ENCODE measurements at places on chromosomes 1 and 21.

- peak; percentile 61 for DNase-seq
Measured at GRCh38 chr1:3772715-3773571, at the start of gene SMIM1. SMIM1 (plus strand) TSS chr1:3772749; CDS start chr1:3775374, 2,625 bp downstream.

DNA sequence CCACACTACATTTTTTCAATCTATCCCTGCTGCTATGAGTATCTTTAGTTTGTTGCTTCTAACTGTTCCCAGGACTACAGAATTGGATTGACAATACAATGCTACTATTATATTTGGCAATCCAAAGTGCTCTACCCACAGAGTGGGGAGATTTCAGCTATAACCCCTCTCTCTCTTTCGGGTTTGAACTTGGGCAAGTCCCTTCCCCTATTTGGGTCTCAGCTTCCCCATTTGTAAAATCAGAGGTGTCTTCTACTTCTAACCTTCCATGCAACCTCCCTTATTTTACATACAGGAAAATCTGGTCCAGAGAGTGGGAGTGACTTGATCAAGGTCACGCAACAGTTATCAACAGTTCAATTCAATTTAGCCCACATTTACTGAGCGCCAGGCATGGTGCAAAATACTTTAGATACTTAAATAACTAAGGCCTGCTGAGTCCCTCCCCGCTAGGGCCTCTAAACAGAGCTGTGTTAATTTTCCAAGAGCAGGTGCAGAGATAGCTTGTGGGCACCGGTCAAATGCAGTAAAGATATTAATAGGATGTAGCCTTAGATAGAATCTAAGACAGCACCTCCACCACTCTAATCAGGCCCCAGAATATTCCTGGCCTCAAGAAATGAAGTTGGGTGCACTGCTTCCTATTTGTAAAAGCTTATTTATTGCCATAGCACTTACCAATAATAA is 9.4 kb upstream of the GPX7 start:
- no peak for DNase-seq

- no peak for DNase-seq
Measured at GRCh38 chr1:67883069-67883468, 49.8 kb upstream of the GNG12 start.

DNA sequence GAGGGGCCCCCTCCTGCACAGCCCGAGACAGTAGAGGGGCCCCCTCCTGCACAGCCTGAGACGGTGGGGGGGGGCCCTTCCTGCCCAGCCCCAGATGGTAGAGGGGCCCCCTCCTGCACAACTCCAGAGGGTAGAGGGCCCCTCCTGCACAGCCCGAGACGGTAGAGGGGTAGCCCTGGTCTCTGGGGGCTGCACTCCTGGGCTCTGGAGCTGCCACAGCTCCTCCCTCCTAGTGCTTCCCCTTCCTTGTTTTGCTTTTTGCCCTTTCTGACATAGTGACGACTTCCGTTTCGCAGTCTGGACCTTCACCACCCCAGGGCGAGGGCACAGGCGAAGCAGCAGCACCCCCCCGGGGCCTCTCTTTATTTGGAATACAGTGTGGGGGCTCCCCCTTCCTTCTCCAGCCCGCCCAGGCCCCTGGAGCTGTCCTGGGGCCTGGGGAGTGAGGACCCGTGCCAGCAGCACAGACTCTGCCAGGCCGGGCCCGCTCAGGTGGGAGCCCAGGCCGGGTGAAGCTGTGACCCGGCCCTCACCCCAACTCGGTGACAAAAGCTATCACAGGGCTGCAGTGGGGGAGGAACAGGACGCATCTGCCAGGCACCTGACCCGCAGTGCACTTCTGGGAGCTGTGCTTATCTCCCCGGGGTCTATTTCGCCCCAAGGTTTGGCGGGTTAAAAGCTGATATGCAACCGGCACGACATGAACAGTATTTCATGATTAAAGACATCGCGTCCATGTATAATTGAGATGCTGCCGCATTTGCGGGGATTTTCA is 1.1 kb upstream of the PRXL2B start:
- DNase-seq = no peak

- DNase-seq = no peak
Measured at GRCh38 chr1:180973369-180973768, 49.3 kb downstream of the STX6 start.

- DNase-seq = no peak
Measured at GRCh38 chr1:33424205-33424604, 6.7 kb downstream of the PHC2 start.

DNA sequence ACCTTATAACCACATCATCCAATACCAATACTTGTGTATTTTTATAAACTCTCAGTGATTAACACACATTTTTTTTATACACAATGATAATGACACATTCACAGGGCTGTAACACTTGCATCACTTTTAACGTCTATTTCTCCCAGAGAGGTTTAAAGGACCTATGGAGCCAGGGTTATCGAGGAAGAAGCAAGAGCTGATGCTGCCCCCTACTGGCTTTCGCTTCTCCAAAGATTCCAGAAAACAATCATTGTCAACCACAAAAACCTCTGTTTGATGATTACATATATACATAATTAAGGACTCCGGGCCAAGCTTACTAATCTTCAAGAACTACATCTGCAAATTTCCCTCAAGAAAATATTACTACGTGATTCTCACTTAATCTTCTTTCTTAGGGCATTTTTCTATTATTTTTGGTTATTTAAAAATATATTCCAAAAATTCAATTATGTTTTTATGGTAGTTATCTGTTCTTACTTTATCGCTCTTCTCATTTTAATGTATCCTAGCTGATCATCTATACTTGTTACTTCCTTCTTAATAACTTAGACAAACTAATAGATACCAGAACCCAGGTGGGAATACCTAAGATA is 214.5 kb downstream of the VAV3 start:
- DNase-seq = peak; percentile 66

- DNase-seq = no peak
Measured at GRCh38 chr21:43273016-43273707, 104.4 kb downstream of the CRYAA start.

GRCh38 chr21:28487455-28488070 is 505.1 kb downstream of the LTN1 start:
- no peak for DNase-seq

- DNase-seq = no peak
Measured at GRCh38 chr1:220291580-220291979, 19.3 kb upstream of the RAB3GAP2 start.

GRCh38 chr21:34669149-34669879 is 520 bp downstream of the CLIC6 start:
- DNase-seq = peak; percentile 66

DNA sequence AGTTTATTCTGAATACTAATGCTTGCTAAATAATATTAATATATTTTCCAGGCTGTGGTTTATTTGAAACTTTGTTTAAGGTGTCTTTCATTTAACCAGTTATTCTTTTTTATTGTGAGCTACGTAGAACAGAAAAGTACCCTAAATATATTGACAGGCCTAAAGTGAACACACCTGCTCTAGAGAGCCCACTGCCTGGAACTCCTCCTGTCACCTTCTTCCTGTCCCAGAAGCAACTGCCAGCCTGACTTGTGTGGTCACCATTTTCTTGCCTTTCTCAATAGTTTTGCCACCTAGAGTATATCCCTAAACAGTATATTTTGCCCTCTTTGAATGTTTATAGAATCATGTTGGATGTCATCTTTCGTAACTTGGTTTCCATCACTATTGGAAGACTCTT is 48.5 kb downstream of the SCCPDH start:
- DNase-seq = no peak

DNA sequence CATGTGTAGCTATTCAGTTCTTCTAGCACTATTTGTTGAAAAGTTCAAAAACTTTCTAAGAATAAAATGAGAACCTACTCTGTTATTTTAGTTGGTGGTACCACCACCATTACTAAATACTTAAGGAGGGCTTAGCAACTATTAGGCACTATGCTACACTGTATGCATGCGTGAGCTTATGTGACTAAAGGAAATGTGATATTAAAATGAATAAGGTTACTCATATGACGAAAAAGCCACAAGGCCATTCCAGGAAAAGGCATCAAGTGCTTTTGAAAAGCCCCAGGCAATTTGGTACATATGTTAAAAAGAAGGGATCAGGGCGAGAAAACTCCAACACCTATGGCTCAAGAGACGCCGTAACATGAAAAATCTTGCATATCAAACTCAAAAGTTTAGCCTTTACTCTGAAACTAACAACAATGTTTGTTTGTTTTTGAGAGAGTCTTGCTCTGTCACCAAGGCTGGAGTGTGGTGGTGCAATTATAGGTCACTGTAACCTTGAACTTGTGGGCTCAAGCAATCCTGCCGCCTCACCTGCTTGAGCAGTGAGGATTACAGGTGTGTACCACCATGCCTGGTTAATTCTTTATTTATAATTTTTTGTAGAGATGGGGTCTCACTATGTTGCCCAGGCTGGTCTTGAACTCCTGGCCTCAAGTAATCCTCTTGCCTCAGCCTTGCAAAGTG is 42.5 kb downstream of the EPRS1 start:
- no peak for DNase-seq

DNA sequence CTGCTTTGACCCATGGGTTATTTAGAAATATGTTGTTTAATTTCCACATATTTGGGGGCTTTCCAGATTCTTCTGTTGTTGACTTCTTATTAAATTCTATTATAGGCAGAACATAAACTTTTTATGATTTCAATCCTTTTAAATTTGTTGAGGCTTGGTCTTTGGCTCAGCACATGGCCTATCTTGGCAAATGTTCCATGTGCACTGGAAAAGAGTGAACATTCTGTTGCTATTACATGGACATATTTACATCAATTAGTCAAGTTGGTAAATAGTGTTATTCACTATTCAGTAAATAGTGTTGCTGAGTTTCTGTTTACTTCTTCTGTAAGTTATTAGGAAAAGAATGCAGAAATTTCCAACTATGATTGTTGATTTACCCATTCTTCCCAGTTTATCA is 75.4 kb downstream of the ETS2 start:
- no peak for DNase-seq

GRCh38 chr1:80349218-80349617 is 1342.7 kb upstream of the ADGRL4 start:
- DNase-seq = no peak

GRCh38 chr1:7811476-7811875 is 27.4 kb downstream of the PER3 start:
- DNase-seq = no peak

DNA sequence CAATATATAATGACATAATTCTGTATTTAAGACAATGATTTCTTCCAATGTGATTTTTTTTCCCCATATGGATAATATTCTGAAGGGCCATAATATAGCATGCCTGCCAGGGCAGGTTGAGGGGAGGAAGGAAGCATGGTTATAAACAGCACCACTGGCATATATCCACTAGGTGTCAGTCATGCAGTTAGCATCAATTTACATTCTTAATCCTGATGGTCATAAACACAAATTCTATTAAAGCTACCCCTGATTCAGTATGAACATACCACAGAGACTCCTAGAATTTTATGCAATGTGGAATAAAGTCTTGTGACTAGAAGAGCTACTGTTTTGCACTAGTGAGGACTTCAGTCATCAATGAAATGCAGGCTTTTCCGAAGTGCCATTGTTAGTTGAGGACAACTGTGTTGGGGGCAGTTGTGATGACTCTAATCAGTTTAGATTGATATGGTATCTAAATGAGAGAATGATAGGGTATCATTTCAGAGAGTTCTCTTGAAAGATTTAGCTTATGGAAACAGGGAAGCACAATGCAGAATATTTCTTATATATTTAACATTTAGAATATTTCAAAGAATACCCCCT is 342.7 kb upstream of the NR5A2 start:
- DNase-seq = no peak

DNA sequence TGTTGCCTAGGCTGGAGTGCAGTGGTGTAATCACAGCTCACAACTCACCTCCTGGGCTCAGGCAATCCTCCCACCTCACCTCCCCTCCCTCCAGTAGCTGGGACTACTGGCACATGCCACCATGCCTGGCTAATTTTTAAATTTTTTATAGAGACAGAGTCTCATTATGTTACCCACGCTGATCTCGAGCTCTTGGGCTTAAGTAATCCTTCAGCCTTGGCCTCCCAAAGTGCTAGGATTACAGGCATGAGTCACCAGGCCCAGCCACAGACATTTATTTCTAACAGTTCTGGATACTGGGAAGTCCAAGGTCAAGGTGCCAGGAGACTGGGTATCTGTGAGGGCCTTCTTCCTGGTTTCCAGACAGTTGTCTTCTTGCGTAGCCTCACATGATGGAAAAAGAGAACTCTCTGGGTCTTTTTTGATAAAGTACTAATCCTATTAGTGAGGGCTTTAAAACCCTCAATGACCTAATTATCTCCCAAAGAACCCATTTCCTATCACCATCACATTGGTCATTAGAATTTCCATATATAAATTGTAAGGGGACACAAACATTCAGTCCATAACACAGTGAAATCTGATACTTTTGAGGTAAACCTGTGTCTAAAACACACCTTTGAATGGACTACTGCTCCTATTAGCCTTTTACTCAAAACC is 67.9 kb downstream of the PHACTR4 start:
- no peak for DNase-seq

Measured in ecto neural progenitor cell (in vitro differentiated cells).